ENCODE measurements at places on chromosomes 11 and 22.

DNA sequence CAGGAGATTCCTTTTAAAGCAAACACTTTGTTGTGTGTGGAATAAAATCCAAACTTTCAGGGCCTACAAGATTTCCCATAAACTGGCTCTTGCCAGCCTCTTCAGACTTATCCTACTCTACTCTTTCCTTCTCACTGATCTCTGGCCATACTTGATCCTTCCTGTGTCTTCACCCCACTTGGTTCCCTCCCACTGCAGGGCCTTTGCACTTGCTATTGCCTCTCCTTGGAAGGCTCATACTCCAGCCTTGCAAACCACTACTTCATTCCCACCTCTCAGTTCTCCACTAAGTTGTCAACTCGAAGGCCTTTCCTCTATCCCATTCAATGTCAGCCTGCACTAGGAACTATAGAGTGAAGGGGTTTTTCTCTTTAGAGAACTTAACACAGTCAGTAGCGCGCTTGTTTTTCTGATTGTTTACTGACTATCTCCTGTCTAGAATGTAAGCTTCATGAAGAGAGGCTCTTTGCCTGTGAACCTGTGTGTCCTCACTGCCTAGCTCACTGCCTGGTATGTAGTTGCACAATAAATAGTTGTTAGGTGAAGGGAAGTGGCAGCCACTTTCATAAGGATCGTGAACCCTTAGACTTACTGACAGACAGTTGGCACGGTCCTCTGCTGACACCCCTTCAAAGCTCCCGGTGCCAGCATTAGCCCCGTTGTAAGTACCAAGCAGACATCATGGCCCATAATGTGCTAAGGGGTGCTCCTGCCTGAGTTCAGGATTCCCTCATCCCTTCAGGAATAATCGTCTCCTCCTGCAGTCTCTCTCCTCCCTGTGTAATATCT is 833 bp upstream of the ME3 start:
- DNase-seq = no peak

- no peak for DNase-seq
Measured at GRCh38 chr11:110734790-110735189, 22.6 kb upstream of the ARHGAP20 start.

DNA sequence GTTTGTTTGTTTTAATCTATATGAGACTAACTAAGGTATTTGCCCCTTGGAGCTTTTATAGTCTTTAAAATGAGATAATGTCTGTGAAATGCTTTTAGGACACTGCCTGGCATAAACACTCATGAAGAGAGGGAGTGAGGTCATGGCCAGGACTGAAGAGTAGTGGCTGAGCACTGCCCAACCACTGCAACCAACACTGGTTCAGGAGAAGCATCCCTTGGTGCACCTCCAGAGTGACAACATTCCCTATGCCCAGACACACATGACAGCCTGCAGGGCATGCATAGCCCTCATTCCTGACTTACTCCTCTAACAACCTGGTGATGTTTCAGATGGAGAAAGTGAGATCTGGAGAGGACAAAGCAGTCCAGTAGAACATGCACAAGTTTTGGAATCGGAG is 36.1 kb downstream of the ME3 start:
- DNase-seq = no peak

DNA sequence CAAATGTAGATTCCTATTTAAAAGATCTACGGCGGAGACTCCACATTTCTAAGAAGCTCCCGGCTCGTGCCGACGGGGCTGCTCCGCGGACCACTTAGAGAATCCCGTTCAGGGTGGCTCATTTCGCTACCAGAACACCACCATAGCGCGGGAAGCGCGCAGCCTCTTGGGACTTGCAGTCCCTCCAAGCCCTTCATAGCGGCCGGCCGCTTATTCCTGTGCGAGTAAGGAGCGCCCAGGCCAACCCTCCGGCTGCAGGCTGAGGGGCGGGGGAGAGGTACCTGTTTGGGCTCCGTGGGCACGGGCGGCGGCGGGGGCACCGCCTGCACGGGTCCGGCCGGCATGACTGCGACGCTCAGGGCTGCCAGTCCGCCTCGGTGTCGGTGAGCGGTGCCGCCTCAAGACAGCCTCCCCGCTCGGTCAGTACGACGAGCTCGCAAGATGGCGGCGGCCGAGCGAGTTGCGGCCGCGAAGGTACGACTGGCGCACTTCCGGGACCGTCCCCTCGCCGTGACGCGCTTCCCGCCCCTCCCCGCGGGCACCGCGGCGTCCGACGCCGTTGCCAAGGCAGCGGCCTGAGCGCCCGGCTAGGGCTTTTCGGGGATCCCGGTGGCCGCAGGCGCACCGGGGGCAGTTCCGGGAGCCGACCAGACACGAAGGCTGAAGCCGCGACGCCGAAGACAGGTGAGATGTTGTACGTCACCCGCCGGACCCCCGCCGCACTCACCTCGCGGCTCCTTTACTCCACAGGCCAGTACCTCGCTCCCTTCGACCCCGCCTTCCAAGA is at the start of the genes CCDC157 and SF3A1:
Gene CCDC157 (plus strand): TSS at position 559 of the 787 bp plus-strand sequence. CDS start 8,994 bp downstream, outside the sequence.
Gene SF3A1 (minus strand): TSS at position 446 of the 787 bp plus-strand sequence. CDS start 102 bp downstream, at position 344.
- DNase-seq = peak; percentile 82

DNA sequence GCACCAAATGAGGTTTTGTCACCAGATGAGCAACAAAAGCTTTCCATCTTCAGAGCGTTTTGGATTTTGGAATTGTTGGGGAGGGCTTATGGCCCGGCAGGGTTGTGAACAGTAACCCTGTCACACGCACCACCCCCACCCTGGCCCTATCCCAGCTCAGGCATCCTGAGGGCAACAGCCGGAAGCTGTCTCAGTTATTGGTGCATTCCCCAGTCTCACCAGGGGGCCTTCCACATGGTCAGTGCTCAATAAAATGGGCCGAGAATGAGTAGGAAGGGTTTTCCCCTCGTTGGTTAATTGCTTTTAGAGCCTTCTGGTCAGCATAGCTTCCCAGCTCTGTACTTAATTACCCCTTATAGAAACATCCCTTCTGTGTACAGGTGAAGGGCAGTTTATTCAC is 46.0 kb downstream of the LRP5 start:
- no peak for DNase-seq

DNA sequence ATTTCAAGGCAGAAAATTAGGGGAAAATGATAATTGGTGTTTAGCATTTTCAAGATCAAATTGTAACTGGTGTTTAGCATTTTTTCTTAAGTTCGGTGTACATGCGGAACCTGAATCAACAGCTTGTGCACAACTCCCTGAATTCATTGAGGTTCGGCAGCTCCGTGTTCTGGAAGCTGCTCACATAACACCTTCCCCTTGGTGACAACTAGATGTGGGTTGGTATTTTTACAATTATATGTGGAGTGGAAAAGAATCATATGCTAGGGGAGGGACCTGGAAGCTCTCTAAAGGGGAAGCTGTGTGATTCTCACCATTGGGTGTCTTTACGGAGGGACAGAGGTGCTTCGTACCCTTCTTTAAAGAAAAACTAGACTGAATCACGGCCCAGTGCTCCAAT is 199.0 kb upstream of the MTNR1B start:
- no peak for DNase-seq

DNA sequence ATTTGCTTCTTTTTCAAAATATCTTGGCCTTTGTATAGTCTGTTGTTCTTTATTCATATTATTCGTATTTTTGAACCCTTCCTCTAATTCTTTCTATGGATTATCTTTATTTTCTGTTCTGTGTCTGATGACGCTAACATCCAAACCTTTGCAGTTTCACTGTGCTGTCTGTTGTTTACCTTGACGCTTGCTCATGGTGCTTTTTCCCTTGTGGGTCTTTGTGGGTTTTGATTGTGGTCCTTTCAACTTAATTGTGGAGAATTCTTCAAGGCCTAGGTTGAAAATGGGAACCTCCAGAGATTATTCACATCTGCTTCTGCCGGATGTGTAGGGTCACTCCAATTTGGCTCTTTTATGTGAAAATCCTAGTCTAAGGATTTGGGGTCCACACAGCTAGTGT is 34.6 kb downstream of the PARVG start:
- no peak for DNase-seq

DNA sequence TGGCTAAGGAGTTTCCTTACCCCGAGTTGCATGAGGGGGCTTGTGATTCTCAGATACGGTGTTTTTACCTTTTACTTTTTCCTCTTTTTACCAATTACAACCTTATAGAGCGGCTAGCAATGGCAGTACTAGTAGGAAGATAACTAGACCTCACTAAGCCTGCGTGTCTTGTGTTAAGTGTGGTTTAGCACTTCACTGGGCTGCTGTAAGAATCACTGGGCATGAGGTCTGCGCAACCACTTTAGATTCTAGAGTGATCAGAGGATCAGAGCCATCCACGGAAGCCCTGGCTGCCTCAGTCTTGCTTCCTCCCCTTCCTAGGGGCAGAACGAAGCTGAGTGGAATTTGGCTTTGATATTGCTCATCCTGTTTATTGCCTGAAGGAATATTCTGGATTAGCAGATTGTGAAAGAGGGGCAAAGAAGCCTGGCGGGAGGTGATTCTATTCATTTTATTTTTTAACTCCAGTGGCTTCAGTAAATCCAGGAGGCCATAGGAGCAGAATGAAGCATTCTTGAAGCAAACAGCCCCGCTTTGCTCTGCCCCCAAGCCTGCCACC is 88.5 kb downstream of the GRAMD1B start:
- DNase-seq = no peak

DNA sequence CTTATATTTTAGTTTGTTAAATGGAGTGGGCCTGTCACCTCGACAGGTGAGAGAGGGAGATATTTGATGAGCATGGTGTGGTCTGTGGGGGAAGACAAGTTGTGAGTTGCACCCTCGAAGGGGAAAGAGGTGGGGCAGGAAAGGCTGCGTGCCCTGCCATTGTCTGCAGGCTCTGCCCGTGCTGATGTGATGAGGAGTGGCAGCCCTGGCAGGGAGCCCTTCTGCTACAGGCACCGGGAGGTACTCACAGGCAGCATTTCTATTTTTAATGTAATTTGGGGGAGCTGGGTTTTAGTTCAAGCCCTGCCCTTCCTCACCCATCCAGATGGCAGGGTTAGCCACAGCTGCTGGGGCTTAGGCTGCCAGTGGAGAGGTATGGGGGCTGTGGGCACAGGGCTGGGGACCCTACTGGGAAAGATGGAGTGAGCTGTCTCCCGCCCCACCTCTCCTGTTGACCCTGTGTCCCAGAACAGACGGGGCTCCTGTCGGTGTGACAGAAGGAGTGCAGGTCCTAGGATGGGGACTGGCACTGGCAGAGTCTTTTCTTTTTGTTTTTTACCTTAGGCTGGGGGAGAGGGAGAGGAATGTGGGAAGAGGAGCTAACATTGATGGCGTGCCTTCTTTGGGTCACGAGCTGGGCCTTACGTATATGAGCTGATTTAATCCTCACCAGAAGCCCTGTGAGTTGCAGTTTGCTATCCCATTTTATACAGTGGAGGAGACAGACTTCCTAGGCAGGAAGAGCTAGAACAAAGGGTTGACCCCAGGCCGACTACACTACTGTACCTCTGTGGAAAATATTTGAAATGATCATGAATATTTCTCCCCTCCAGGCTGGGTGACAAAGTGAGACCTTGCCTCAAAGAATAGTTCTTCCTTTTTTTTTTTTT is 51.6 kb downstream of the CEP164 start:
- DNase-seq = no peak

- DNase-seq = no peak
Measured at GRCh38 chr11:4826425-4826824, 5.3 kb downstream of the OR51F2 start.

DNA sequence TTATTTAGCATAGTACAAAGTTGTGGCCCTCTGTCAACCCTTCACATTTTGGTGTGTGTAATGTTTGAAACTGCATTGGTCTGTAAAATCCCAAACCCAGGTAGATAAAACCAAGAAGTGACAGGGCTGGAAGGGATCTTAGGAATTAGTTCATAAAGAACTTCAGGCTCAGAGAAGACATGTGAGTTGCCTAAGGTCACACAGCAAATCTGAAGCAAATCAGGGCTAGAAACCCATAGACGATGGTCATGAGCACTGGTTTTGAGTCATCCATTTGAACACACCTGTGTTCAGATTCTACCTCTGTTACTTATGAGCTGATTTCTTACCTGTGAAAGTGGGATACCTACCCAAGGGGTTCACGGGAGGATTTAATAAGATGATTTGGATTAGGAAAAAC is 107.1 kb downstream of the PTPRJ start:
- DNase-seq = no peak

DNA sequence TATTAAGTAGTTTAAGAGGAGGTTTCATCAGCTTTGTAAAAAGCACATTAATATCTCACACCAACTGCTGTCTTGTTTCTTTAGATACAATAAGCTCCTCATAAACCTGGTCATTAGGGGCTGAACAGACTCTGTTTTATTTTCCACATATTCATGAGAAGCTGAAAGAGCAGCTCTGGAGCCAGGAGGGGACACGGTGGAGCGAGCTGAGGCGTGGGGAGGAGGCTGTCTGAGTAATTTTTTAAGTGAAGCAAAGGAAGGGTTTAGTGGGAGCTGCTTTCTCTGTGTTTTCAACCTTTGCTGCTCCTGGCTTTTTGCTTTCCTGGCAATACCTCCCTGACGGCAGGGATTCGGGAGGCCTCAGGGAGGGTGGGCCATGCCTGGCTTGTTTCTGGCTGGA is 67.0 kb upstream of the EIF3D start:
- DNase-seq = no peak

GRCh38 chr22:33806191-33806590 is 114.1 kb downstream of the LARGE1 start:
- DNase-seq = no peak

- no peak for DNase-seq
Measured at GRCh38 chr22:31497148-31497938, 1.0 kb downstream of the SFI1 start.

GRCh38 chr11:111115890-111116289 is 129.6 kb upstream of the POU2AF2 start:
- no peak for DNase-seq

DNA sequence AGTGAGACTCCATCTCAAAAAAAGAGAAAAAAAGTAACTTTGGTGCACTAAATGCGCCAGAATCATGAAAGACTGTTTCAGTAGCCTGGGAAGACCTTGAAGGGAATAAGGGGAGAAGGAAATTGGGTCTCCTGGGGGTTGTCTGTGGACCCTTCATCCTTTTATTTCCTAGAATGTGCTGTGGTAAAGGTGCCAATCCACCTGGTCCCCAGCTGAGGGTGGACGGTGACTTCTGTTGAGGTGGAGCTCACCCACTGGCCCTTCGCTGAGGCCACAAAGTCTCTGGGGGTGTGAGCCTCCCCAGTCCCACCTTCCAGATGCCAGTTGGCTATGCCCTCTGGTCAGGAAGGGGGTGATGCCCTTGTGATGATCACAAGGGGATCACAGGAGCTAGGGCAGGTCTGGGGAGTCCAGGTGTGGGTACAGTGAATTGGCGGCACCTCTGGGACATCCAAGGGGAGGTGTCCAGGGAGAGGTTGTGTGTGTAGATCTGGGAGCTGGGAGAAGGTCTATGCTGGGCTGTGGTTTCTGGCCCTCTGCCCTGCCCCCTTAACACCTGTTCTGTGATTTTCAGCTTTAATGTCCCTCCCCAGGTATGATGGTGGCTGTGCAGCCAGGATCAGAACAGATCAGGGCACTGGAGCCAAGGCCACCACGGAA is 34.2 kb upstream of the LMO1 start:
- no peak for DNase-seq

DNA sequence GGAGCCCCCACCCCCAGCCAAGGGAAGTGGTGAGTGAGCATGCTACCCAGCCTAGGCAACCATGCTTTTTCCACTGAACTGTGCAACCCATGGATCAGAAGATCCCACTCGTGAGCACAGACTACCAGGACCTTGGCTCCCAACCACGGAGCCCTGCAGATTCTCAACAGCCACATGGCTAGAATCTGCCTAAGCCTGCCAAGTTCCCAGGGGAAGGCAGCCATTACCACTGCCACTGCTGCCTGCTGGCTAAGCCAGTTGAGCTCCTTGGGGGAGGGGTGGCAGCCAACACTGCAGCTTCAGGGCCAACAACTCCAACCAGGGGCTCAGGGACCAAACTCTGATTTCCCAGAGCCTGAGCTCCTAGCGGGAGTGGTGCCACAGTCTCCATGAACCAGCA is 195.8 kb downstream of the DLG2 start:
- no peak for DNase-seq
